ENCODE measurements at places on chromosomes 2 and 18. TPM values are rescaled to one million over a fixed set of nuclear protein-coding genes. Genes with fewer than 3 reads are reported as not detected.
A peak's percentile ranks its signal among the peaks of the same experiment; 100 is the strongest.

TUBA3E gene
- total RNA-seq = not detected

GRCh38 chr2:176106581-176107539 is at the start of gene HOXD11:
HOXD11 (plus strand) TSS chr2:176107280; CDS start chr2:176107356, 76 bp downstream.
- H3K36me3 ChIP-seq = no peaks in the 10 kb centered on the region
- H3K4me1 ChIP-seq = peaks cover 30% of the 10 kb centered on the region
- H3K27ac ChIP-seq = no peak within 1 kb of the TSS
- H3K27me3 ChIP-seq = peaks cover 99% of the 10 kb centered on the region
- no peak for DNase-seq
- H3K4me3 ChIP-seq = peak within 1 kb of the TSS; percentile 28

GRCh38 chr18:498931-499775 is 1.3 kb downstream of the COLEC12 start:
- peak overlapping the region; percentile 17 for H3K27ac ChIP-seq
- H3K27me3 ChIP-seq = peaks cover 24% of the 10 kb centered on the region
- peaks cover 17% of the 10 kb centered on the region for H3K4me1 ChIP-seq
- H3K36me3 ChIP-seq = no peaks in the 10 kb centered on the region

- H3K4me3 ChIP-seq = no peak overlapping the region
- no peaks in the 10 kb centered on the region for H3K27me3 ChIP-seq
- H3K4me1 ChIP-seq = no peaks in the 10 kb centered on the region
- DNase-seq = no peak
These were observed 418.3 kb upstream of the SPRED2 start for GRCh38 chr2:65850695-65851094.

AGPS gene
- 55.4 TPM for total RNA-seq

DNA sequence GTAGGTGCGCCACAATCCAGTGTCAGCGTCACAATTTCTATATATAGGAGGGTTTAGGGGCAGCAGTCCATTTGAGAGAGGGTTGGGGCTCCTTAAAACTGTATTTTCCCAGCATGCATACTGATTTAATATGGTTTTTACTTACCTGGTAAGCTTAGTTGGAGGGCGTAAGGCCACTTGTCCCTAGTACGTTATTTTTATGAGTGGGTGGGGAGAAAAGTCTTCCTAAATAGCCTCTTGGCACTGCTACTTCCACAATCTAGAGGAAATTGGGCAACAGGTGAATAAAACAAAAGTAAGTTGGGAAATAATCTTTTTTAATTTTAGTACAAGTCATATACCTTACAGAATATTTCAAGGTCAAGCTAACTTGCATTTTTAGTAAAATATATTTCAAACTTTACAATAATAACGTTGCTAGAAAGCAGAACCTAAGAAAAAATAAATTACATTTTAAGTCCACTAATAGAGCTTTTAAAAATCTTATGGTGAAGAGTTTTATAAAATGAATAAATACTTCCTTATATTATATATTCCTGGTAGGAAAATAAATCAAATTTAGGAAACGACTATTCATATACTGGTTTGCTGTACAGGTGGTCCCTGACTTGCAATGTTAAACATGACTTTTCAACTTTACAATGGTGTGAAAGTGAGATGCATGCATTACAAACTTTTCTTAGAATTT is 20.9 kb downstream of the DHRS9 start:
- H3K4me3 ChIP-seq = no peak overlapping the region
- no peak for DNase-seq
- H3K36me3 ChIP-seq = no peaks in the 10 kb centered on the region
- peaks cover 10% of the 10 kb centered on the region for H3K4me1 ChIP-seq
- H3K27me3 ChIP-seq = no peaks in the 10 kb centered on the region

GRCh38 chr2:64640153-64641044 is 13.3 kb downstream of the SERTAD2 start:
- H3K4me1 ChIP-seq = peaks cover 30% of the 10 kb centered on the region
- no peaks in the 10 kb centered on the region for H3K27me3 ChIP-seq
- no peak overlapping the region for H3K27ac ChIP-seq
- no peak overlapping the region for H3K4me3 ChIP-seq

DNA sequence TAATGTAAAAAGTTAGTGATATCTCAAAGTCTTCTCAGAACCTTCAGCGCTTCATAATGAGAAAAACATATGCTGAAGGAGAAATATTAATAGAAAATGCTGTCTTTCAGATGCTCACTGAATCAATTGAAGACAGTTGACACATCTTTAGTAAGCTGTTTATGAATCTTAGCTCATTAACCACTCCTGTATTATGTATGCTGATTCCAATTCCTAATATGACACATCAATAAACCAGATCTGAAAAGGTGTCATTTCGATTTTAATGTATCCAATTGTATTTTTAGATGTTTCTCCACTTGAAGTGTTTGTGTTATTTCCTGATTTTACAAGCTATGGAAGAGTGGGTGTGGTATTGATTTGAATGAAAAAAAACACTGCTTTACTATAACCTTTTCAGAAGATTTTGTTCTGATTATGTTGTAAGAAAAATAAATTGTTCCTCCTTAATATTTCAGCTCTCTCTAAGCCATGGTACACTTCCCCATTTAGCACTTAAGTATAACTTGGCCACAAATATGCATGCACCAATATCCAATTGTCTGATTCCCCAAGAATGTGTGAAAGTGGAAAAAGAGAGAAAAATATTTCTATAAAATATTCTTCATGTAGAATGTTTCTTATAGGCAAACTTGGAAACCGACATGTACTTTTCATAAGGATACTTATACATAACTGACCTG is 569.8 kb downstream of the ARHGAP15 start:
- DNase-seq = no peak
- H3K27ac ChIP-seq = no peak overlapping the region

AQP12B gene
- not detected for total RNA-seq

SPDYA gene
- total RNA-seq = not detected

DNA sequence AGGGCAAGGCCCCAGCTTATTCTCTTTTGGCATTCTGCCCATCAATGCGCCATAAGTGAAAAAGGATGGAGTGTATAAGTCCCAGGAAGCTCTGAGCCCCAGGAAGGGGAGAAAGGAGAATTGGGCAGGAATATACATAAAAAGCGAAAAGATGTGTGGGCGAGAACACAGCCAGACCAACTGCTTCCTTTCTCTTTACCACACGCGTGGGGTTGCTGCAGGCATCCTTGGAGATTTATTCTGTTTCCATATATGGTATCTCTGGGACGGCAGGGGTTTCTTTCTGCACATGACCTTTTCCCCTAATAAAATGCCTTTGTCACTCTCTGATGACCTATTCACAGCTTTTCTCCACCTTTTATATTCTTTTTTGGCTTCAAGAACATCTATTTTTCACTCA is 440.5 kb downstream of the NBAS start:
- no peak overlapping the region for H3K4me3 ChIP-seq
- no peaks in the 10 kb centered on the region for H3K4me1 ChIP-seq
- no peaks in the 10 kb centered on the region for H3K27me3 ChIP-seq

DNA sequence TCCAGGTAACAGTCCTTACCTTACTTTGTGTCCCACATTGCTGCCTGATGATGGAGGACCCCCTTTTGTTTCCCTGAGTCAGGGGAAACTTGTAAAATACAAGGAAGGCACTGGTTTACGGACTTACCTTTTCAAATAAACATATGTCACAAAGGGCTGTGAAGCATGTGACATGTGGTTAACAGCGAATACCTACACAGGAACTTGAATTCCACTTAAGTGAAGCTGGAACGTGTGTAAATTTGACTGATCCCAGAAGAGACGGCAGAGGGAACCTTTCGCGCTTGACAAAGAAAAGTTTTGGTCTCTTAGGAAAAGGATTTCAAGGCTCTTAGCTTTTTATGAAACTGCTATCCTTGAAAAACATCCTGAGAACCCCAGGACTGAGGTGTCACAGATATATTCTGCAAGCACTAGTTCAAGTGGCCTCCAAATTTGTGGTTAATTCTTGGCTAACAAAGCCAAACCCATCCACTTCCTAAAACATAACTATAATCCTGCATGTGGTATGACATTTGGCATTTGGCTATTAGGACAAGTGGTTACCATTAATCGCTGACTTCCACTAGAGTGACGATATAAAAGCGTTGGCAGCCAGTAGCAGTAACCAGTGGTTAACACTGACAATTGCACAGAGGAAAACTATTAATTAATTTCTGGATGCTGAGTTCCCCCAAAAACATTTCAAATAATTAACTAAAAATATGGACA is 55.6 kb downstream of the ITGB6 start:
- H3K27me3 ChIP-seq = no peaks in the 10 kb centered on the region
- H3K36me3 ChIP-seq = no peaks in the 10 kb centered on the region
- no peak for DNase-seq
- H3K4me3 ChIP-seq = no peak overlapping the region
- H3K27ac ChIP-seq = no peak overlapping the region
- H3K4me1 ChIP-seq = no peaks in the 10 kb centered on the region

CHRND gene
- total RNA-seq = not detected

- peak; percentile 59 for DNase-seq
- no peak overlapping the region for H3K4me3 ChIP-seq
- no peaks in the 10 kb centered on the region for H3K4me1 ChIP-seq
- no peaks in the 10 kb centered on the region for H3K36me3 ChIP-seq
These were observed 55.0 kb downstream of the ANKRD44 start for GRCh38 chr2:197255543-197255942.

DNA sequence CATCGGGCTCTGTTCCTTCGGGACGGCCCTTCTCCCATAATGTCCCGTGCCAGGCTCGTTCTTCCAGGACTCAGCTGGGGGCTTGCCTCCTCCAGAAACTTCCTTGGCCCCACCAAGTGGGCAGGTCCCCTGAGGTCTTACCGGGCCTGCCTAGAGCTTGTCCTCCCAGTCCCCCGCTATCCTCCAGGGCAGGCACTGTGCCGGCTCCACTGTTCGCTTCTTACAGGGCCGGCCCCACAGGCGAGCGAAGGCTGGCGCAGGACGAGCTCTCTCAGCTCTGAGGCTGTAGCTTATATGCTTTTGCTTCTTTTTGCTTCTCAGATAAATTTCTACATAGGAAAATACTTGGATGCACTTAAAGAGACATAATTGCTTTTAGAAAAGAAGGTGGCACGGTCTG is 229.4 kb downstream of the TWIST2 start:
- H3K4me3 ChIP-seq = no peak overlapping the region
- H3K27me3 ChIP-seq = no peaks in the 10 kb centered on the region
- H3K36me3 ChIP-seq = peaks cover 98% of the 10 kb centered on the region
- no peak for DNase-seq

GRCh38 chr18:5914016-5914415 is 18.7 kb upstream of the TMEM200C start:
- no peaks in the 10 kb centered on the region for H3K27me3 ChIP-seq
- H3K4me1 ChIP-seq = no peaks in the 10 kb centered on the region
- no peak overlapping the region for H3K4me3 ChIP-seq
- H3K27ac ChIP-seq = no peak overlapping the region

DNA sequence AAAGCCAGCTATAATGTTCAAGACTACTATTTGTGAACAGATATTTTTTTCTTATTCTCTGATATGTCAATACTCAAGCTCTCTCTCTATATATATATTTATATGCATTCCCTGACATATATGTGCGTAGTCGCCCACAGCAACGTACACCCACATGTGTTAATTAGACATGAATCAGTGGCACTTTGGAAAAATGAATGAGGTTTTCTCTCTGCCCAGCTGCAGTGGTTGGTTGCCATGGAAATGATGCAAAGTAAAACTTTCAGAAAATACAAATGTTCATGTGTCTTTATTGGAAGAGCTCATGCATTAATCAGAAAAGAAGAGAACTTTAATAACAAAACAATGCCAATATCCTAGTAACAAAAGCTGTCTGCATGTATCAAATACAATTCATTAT is 34.7 kb downstream of the UNC80 start:
- no peaks in the 10 kb centered on the region for H3K4me1 ChIP-seq
- no peak for DNase-seq
- H3K27ac ChIP-seq = no peak overlapping the region

DNA sequence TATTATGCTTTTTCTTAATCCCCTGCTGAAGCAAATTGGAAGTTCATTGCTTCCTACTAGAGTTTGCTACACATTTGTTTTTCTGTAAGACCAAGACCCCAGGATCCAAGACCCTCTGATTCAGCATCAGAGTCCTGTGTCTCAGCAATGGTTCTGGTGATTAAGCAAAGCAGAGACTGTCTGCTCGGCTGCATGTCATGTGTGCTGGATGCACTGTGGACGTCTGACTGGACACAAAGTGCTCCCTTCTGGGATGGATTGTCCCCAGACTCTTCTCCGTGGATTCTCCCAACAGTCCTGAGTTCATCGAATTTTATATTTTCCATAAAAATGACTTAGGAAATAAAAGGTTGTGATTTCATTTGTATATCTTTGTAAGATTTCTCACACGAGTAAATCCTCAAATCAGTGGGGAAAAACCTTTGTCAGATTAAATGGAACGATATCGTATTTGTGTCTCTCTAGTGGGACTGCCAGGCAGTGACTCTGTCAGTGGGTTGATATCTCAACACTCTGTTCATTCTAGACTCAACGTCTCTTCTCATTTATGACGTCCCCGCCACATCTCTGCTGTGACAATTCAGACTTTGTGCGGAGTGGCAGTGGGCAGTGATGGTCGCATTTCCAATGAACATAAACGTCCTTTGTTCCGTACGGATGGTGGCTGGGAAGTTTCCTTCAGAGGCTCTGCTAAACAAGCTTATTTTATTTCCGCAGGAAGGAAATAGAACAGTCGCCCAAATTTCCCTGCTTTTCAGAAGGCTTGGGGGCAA is 58.6 kb downstream of the NCAPH start:
- H3K4me1 ChIP-seq = no peaks in the 10 kb centered on the region
- peaks cover 11% of the 10 kb centered on the region for H3K27me3 ChIP-seq
- no peak for DNase-seq
- no peaks in the 10 kb centered on the region for H3K36me3 ChIP-seq
- no peak overlapping the region for H3K4me3 ChIP-seq
- no peak overlapping the region for H3K27ac ChIP-seq

TDRD15 gene
- not detected for total RNA-seq

SKOR2 gene
- not detected for total RNA-seq

DNA sequence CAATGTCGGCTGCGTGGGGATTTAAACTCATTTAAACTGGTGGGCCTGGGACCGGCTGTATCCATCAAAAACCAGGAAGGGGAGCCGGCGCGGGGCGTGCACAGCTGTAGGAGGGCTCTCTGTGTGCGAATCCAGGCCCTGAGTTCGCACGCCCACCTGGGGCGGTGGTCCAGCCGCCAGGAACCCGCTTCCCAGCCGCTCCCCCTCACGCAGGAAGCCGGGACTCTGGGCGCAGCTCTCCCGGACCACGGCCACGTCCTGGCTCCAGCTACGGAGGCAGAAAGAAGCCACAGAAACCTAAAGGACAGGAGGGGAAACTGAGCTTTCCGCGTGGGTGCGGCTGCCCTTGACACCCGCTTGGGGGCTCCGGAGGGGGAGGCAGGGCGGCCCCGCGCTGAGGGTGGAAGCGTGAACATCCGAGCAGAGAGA is 80.6 kb downstream of the GFPT1 start:
- peak overlapping the region; percentile 54 for H3K27ac ChIP-seq
- peaks cover 6% of the 10 kb centered on the region for H3K27me3 ChIP-seq
- H3K4me1 ChIP-seq = peaks cover 29% of the 10 kb centered on the region
- peak; percentile 72 for DNase-seq
- H3K4me3 ChIP-seq = peak overlapping the region; percentile 61
- no peaks in the 10 kb centered on the region for H3K36me3 ChIP-seq

CPO gene
- not detected for total RNA-seq

DCDC2C gene
- total RNA-seq = not detected

- peaks cover 8% of the 10 kb centered on the region for H3K36me3 ChIP-seq
- peak overlapping the region; percentile 94 for H3K27ac ChIP-seq
- peak; percentile 52 for DNase-seq
- H3K27me3 ChIP-seq = peaks cover 29% of the 10 kb centered on the region
These were observed 633 bp upstream of the RNF152 start for GRCh38 chr18:61893309-61893970.

GRCh38 chr18:79874553-79875530 is 76.6 kb downstream of the SLC66A2 start:
- no peak overlapping the region for H3K4me3 ChIP-seq
- H3K27me3 ChIP-seq = peaks cover 3% of the 10 kb centered on the region
- H3K27ac ChIP-seq = no peak overlapping the region

GRCh38 chr2:195995499-195995898 is 73.1 kb downstream of the DNAH7 start:
- H3K27ac ChIP-seq = no peak overlapping the region
- H3K4me1 ChIP-seq = no peaks in the 10 kb centered on the region
- H3K4me3 ChIP-seq = no peak overlapping the region
- H3K36me3 ChIP-seq = no peaks in the 10 kb centered on the region
- no peak for DNase-seq
- no peaks in the 10 kb centered on the region for H3K27me3 ChIP-seq

All from stomach (tissue), 19 donors.